ENCODE measurements at places on chromosomes 5 and 9. TPM values are rescaled to one million over a fixed set of nuclear protein-coding genes. Genes with fewer than 3 reads are reported as not detected.
A peak's percentile ranks its signal among the peaks of the same experiment; 100 is the strongest.

Gene TMC1
- not detected for total RNA-seq

Gene PCDHA4
- not detected for total RNA-seq

Gene TMEM38B
- total RNA-seq: 27.5 TPM

Gene TPPP
- 0.14 TPM for total RNA-seq

DNA sequence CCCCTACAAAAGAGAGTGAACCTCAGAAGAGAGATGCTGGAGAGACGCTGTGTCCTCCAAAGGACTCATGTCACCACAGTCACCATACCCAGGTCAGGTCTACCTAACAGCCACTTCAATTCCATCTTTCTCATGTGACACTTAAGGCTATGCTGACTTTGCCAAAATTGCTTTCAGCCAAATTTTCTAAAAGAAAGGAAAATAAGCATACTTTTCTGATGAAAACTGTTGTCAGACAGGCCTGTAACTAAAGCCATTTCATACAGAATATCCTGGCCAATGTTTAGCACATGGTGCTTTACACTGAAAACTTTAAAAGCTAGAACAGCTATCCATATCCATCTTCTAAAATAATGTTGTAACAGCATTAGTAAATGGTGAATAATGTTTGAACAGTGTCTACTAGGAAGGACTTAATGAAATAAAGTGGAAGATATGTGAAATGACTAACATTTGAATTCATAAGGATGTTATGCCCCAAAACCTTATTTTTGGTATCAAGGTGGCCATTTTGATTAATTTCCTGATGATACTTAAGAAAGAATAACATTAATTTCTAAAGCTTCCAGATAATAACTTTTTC is 97.2 kb downstream of the NFIB start:
- no peak for DNase-seq

DNA sequence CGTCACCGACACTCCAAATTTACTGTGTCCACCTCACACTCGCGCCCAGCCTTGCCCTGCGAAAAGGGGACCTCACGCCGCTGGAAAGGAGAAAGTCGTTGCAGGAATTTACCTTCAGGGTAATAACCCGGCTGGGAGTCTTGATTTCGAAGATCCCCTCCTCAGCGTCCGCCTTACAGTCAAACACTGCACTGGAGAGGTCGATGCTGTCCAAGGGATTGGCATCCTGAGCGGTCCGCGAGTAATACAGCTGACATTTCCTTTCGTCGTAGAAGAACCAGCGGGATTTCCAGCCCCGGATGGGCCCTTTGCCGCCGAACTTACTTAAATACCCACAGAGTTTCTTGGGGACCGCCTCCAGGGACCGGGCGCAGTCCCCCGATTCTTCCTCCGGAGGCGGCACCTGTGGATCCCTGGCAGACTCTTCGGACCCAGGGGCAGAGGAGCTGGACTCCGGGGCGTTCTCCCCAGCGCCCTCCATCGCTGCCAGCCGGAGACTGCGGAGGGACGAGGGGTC is 330 bp downstream of the TBC1D2 start:
- no peak for DNase-seq

DNA sequence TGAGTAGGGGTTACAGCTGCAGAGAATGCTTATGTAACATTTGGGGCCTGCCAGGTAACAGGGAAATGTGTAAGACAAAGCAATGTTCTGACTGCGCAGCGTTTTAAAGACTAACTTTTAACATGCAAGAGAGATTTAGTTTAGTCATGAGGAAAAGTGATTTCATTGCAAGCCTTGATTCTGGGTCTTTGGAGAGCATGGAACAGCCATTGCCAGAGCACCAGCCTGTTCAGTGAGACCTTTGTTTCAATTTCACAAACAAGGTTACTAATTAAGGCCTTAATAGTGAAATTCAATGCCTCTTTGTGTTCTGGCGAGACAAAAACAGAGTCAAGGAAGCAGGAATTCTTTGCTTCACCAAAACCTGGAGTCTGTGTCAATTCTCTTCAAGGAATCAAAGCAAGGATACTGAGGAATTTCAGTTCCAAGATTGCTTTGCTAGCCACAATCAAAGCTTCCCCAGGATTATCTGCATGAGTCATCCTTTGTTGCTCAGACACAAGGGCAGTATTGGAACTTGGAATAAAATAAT is 14.4 kb downstream of the CKMT2 start:
- DNase-seq: no peak

DNA sequence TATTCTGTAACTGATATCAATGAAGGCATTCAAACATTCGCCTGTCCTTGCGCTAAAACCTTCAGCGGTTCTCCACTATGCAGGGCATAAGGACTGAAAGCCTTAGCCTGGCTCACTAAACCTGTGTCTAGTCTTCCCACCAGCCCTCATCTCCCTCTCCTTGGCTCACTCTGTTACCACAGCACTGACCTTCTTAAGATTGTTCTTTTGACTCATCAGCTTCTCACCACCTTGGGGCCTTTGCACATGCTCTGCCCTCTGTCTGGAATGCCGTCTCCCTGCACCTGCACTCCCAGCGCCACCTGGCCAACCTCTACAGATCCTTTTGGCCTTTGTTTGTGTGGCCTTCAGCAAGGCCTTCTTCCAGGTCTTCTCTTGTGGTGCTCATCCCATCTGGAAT is 131.8 kb upstream of the IER5L start:
- peak; percentile 39 for DNase-seq

- DNase-seq: no peak
Measured at GRCh38 chr5:97163360-97163764, 19.7 kb downstream of the RIOK2 start.

DNA sequence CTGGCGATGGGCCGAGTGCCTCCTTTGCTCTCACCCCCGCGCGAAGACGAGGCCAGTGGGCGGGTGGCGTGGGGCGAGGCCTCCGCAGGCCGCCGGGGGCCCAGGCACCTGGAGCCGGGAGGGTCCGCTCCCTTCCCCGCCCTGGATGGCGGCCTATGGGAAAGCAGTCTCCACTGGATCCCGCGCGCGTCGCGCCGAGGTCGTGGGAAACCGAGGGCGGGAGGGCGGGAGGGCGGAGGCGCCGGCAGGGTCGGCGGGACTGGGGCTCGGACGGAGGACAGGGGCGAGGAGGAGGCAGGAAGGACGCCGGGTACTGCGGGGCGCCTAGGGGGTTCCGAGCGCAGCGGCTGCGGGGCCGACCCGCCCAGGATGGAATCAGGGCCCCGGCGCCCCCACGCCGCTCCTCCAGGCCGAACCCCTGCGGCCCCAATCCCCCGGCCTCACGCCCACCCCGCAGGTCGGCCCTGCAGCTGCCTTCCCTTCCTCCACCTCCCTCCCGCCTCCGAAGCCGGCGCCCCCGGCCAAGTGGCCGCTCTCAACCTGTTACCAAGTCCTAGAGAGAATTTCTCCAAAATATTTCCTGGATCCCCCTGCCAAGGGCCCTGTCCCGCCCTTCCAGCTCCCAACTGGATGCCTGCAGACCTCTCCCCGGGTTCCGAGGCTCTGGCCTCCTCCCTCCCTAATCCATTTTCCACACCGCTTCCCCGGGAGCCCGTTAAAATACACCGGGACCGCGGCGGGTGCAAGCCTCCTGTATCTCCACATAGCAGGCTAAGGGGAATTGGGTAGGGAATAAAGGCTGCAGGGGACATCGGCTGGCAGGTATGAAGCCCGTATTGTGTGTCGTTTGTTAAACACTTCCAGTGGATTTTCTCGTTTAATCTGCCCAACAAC is 146.3 kb downstream of the ERCC6L2 start:
- DNase-seq: no peak

GRCh38 chr5:39670391-39670790 is 245.6 kb upstream of the DAB2 start:
- DNase-seq: no peak

DNA sequence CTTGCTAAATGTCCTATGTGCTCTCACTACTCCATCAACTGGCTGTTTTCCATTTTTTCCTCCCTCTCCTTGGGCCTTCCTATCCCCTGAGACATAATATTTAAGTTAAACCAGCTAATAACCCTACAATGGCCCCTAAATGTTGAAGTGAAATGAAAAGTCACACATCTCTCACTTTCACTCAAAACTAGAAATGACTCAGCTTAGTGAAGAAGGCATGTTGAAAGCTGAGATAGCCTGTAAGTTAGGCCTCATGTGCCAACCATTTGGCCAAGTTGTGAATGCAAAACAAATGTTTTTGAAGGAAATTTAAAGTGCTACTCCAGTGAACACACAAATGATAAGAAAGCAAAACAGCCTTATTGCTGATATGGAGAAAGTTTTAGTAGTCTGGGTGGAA is 48.8 kb upstream of the CDH10 start:
- no peak for DNase-seq

- no peak for DNase-seq
Measured at GRCh38 chr5:119405419-119405818, 46.9 kb upstream of the HSD17B4 start.
